ENCODE measurements at places on chromosomes 12 and 14. TPM values are rescaled to one million over a fixed set of nuclear protein-coding genes. Genes with fewer than 3 reads are reported as not detected.

The LRP6 gene
- 18.4 TPM for polyA plus RNA-seq

The MANSC4 gene
- not detected for polyA plus RNA-seq

The PDE3A gene
- 0.10 TPM for polyA plus RNA-seq

The SNW1 gene
- 40.3 TPM for polyA plus RNA-seq

The GLIPR1L2 gene
- polyA plus RNA-seq = 0.21 TPM

The CCDC196 gene
- not detected for polyA plus RNA-seq

The TSPAN8 gene
- not detected for polyA plus RNA-seq

The MIP gene
- not detected for polyA plus RNA-seq

The GPRC5D gene
- not detected for polyA plus RNA-seq

The CACNA1C gene
- polyA plus RNA-seq = 5.9 TPM

The FOXA1 gene
- 0.07 TPM for polyA plus RNA-seq

The ADAM21 gene
- polyA plus RNA-seq = 0.26 TPM

The DPF3 gene
- polyA plus RNA-seq = 18.1 TPM

The GUCY2C gene
- polyA plus RNA-seq = not detected

The HHIPL1 gene
- polyA plus RNA-seq = 1.1 TPM

The SNRPF gene
- polyA plus RNA-seq = 12.7 TPM

The SIX1 gene
- polyA plus RNA-seq = 26.9 TPM

The SELPLG gene
- polyA plus RNA-seq = 9.8 TPM

The TAS2R42 gene
- not detected for polyA plus RNA-seq

The ABHD12B gene
- polyA plus RNA-seq = 0.32 TPM

All from AG04450 (cell line).